ENCODE measurements at places on chromosomes 13 and 19. TPM values are rescaled to one million over a fixed set of nuclear protein-coding genes. Genes with fewer than 3 reads are reported as not detected.

The LGALS7B gene
- total RNA-seq, result not detected

DNA sequence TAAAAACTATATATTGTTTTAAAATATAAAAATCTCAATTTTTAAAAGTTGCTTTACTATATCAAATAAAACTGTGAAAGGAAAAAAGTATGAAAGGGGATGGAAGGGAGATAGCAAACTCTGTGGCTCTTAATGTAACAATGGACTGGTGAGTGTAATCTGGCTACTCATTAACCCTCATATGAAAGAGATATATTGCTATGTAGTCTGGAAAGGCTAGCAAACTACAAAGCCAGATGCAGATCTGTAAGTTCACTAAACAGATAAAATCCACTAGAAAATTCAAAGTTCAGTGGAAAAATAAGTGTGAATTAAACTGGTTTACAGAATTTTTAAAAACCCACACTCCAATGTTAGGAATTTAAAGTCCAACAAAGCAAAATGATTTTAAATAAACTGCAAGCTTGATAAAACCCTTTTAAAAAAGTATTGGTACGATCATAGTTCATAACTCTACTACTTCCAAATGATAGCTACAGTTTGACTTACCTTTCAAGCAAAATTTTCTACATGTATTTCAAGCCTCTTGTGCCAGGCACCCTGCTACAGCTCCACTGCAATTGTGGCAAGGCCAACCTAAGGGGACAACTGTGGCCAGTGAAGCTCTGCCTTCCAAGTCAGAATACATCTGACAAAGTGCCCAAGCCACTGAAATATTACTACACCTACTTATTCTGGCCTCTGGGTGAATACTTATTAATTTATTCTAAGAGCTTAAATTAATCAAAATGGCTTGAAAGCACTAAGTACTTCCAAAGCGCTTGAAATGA, 647 bp upstream of the ELF1 start:
- no peak for DNase-seq

DNA sequence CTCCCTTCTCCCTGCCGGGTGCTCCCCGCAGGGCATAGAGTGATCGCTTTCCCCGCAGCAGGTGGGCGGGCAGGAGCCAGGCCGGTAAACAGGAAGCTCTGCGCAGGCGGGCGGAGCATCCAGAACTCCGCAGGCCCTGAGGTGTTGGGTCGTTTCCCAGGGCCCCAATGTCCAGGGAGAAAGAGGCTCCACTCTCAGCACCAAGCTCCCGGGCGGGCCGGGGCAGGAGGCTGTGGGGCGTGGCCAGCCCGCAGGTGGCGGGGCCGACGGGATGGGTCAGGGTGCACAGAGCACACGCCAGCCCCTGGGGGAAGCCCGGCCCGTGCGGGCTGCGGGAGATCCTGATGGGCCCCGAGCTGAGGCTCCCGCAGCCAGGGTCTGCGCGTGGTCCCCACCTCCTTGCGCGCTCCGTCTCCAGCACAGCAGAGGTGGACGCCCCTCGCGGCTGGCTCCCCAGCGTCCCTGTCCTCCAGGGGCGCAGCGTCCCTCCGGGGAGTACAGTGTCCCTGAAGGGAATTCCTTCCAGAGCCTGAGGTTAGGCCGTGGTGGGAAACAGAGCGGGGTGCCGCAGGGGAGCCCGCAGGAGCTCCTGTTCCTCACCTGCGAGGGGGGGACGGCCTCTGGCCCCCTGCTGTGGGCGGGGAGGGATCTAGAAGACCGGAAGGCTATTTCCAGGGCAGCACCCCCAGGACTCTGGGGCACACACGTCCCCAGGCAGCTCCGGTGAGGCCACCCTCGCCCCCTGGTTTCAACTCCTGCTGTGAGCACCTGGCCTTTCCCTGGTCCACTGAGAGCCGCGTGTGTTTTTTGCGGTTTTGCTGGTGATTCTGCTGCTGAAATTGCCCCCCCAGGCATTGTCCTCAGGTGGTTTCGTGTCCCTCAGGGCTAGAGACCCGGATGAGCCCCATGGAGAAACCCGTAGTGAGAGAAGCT, 12.2 kb downstream of the PIP5K1C start:
- DNase-seq, result no peak

The GPC6 gene
- 22.6 TPM for total RNA-seq

- peak; percentile 52 for DNase-seq
These were observed 14.9 kb upstream of the SCN1B start for GRCh38 chr19:35015270-35015953.

DNA sequence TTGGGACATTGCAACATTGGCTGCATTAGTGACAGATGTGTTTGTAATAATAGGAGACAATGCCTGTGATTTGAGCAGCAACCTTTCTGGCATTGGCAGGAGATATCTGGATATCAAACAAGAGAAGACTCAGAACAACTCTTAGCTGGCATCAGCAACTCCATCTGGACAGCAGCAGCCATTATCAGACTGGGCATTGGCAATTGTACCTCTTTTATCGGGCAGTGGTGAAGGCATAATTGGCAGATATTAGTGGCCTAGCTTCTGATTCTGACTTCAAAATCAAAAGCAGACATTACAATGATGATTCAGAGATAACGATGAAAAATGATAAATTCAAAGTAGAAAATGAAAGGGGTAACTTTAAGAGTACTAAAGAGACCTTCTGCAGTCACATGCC, 1193.7 kb downstream of the EFNB2 start:
- DNase-seq, result no peak

DNA sequence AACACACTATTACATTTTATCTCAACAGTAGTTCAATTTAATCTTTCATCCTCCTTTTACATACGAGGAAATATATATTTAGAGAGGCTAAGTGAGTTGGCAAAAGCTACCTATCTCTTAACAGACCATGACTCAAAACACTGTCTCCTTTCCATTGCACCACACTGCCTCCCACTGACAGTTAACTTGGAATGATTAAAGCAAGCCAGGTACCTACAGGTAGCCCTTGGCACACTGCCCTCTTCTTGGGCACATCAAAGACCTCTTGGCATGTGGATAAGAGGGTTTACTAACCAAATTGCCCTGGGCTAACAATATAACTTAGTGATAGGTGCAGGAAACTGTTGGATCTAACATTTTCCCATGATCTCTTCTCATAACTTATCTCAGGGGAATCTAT, 1.8 kb downstream of the ABHD13 start:
- no peak for DNase-seq

- peak; percentile 13 for DNase-seq
These were observed 105.6 kb downstream of the SPRY2 start for GRCh38 chr13:80235166-80235966.

DNA sequence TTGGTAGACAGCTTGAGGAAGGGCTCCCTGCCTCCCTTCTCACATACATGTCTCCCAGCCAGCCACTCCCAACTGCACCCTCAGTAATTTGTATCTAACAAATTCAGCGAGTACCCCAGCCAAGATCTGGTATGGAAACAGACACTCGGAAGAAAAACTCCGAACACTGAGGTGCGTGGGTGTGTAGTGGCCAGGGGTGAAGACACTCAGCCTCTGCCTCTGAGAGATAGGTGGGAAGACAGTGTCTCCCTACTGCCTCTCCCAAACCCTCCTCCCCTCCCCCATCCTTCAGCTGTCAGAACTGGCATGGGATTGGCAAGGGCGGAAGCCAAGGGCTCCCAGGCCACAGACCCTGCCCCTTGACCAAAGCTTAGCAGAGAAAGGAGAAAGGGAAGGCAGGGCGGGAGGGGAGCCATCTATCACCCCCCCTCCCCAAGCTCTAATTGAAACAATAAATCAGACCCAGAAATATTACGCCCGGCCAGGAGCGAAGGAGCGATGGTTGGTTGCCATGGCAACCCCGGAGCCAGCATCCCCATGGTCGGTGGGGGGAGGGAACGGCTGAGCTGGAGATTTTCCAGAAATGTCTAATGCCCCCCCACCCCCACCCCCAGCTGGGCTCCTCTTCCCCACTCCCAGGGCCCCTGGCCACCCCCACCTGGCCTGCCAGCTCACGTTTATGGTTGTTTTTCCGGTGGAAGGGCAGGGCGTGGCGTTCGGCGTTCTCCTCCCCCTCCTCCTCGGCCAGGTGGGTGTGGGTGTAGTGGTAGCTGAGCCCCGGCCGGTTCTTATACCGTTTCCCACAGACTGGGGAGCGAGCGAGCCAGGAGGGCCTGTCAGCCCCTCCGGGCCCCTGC, 7.0 kb downstream of the DPF1 start:
- DNase-seq, result no peak

GRCh38 chr13:73898276-73898675, 235.9 kb downstream of the KLF12 start:
- peak; percentile 9 for DNase-seq

The N4BP2L1 gene
- 1.2 TPM for total RNA-seq

GRCh38 chr19:10126213-10126639, 6.5 kb upstream of the EIF3G start:
- DNase-seq, result no peak

The CDX2 gene
- total RNA-seq, result not detected

The LTBP4 gene
- 18.0 TPM for total RNA-seq

The ZNF726 gene
- total RNA-seq, result 4.8 TPM

The SELENOV gene
- total RNA-seq, result not detected

- no peak for DNase-seq
These were observed 138.6 kb downstream of the KCNRG start for GRCh38 chr13:50153876-50154275.

The SLITRK5 gene
- not detected for total RNA-seq

The KIR3DL2 gene
- not detected for total RNA-seq

The LILRA2 gene
- total RNA-seq, result not detected

DNA sequence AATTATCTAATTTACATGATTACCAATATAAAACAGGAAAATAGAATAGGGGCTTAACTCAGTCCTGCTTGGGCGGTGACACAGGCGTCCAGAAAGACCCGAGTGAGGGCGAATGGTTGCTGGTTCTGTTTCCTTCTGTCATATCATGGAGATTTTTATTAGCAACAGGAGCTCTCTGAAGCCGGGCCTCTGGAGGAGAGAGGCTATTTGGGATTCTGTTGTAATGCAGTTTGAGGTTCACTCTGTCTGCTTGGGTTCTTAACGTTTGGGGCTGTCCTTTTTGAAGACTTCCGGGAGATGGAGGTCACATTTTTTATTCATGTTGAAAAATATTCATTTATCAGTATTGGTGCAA, 115.7 kb upstream of the ZNF536 start:
- DNase-seq, result no peak

- DNase-seq, result peak; percentile 96
These were observed 83.1 kb downstream of the ALOX5AP start for GRCh38 chr13:30818323-30818960.

- DNase-seq, result no peak
These were observed 12.2 kb downstream of the UPF1 start for GRCh38 chr19:18843960-18844359.

- DNase-seq, result no peak
These were observed 4.9 kb downstream of the TMED1 start for GRCh38 chr19:10830931-10831779.

DNA sequence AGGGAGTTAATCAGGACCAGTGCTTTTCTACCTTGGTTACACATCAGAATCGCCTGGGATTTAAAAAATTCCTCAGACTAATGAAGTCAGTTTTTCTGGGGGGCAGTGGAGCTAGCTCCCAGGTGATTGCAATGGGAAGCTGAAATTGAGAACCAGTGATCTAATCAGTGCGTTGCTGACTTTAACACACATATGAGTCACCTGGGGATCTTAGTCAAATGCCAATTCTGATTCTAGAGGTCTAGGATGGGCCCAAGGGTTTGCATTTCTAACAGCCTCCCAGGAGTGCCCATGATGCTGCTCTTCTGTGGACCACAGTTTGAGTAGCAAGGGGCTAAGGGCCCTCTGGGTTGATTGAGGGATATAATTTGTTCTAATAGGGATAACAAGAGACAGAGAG, 54.5 kb downstream of the KL start:
- DNase-seq, result peak; percentile 21

The NLRP11 gene
- not detected for total RNA-seq

- DNase-seq, result peak; percentile 78
These were observed 230.0 kb downstream of the DCT start for GRCh38 chr13:94249512-94249911.

DNA sequence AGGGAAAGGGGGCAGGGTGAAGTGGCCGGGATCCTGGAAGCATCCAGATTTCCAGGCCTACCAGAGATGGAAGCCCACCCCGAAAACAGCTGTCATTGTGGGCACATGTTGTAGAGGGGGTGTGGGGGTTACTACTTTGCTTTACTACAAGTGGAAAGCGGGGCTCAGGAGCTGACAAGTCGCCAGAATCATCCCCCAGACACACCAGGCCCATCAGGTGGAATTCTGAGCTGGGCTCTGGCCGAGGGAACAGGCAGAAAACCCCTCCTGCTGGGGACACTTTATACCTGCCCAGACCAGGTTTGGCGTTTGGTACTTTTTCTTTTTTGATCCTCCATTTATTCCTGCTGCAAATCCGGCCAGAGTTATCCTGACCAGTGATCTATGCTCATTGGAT, 3.8 kb downstream of the CDX2 start:
- DNase-seq, result no peak

All from GM23248 (cell line).